ENCODE measurements at places on chromosomes 11 and 22.

DNA sequence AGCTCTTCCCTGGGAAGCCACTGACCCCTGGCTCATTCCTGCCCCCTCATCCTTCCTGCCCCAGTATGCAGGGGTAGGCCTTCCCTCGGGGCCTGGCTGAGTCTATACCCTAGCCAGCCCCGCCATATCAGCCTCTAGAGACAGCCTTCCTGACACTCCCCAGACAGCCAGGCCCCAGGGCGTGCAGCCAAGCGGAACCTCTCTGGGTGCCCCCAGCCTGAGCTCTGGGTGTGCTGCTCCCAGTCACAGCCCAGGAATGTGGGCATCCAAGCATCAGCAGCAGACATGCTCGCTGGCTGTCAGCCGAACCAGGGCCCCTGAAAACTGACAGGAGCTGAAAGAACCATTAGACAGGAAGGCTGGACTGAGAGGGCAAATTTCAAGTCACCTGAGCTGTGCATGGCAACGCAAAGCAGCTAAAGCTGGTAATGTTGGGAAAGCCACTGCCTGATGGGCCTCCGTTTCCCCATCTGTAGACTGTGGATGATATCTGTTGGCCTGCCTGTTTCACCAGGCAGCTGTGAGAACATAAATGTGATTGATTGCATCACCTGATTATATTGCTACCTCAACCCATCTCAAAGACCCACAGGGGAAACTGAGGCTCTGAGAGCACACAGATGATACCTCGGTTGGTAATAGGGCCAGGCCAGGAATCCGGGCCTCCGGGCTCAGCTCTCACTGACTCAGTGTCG, 93.2 kb downstream of the LRRC32 start:
- DNase-seq = peak; percentile 77

- DNase-seq = no peak
Observed at GRCh38 chr11:70662691-70663098, 264.4 kb downstream of the CTTN start.

GRCh38 chr11:1784761-1785650, 21.3 kb upstream of the CTSD start:
- DNase-seq = no peak

DNA sequence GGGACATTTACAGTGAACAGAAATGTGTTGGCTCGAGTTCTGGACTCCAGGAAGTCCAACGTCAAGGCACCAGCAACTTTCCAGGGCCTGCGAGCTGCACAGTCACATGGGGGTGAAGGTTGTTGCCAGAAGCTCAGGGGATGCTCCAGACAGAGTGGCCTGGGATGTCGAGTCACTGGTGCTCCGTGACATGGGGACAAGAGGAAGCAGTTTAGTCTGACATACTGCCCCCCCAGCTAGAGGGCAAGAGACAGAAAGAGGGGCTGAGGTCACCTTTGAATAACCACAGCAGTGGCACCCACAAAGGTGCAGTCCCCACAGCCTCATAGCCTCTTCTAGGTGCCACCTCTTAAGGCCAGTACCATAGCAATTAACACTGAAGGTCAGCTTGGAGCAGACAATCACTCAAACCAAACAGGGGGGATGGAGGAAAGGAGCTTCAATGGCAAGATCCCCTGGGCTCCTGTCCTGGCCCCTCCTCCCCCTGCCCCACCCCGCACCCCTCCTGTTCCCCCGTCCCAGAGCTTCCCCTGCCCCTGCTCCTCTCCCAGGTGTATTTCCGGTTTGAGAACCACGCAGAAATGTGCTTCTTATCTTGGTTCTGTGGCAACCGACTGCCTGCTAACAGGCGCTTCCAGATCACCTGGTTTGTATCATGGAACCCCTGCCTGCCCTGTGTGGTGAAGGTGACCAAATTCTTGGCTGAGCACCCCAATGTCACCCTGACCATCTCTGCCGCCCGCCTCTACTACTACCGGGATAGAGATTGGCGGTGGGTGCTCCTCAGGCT, 3.8 kb downstream of the APOBEC3D start:
- DNase-seq = no peak

- peak; percentile 38 for DNase-seq
Observed at GRCh38 chr11:933142-933851, 7.6 kb downstream of the AP2A2 start.
